ENCODE measurements at places on chromosomes 7 and 10.

DNA sequence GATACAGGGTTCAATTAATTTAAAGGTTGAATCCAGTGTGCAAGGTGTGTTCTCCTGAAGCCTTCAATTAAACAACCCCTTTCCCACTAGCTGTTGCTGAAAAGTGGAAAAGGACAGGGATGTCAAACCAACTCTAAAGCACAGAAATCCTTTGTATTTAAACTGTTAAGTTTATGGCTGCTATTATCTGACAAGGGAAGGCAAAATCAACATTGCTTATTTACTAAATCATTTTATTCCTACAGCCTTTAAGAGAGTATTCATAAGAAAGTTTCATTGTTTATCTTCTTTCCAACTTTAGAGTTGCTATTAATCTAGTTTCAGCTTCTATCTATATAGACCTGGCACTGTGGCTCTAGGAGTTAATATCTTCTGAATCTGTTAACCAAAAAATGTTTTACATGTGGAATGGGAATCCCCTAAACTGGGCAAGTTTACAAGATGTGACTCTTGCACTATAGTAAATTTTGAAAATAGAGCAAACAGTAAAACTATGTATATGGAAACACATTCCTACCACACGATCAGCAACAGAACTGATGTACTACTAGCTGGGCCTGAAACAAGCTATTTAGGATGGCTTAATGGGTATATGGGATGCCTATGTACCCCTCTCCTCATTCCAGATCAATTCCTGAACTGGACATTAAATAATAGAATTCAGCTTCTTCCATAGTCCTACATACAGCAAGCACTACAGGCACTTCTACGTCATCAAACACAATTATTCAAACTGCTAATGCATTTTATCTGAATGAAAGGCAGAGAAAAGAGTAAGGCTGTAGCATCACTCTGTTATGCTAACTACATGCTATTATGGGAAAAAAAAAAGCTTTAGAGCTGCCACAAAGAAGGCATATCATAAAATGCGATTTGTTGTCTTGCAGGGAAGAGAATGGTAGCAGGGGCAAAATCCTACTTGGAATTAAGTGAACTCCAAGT, 52.8 kb downstream of the CDK6 start:
- no peak for DNase-seq

- no peak for DNase-seq
Measured at GRCh38 chr7:93053209-93053948, 64.4 kb downstream of the SAMD9 start.

DNA sequence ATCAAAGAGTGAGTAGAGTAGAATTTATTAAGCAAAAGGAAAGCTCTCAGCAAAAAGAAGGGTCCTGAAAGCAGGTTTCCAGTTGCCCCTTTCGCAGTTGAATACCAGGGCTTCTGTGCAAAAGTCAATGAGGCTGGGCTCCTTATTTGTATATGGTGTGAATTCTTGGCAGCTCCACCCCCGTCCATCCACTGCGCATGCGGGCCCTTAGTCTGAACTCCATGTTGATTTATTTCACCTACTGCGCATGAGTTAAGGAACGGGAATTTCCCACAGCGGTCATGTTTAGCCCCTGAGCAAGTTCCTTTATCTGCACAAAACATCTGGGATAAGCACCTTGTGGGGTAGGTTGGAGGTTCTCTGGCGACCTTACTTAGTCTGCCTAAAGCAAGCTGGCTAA, 325.6 kb downstream of the ZWINT start:
- DNase-seq = no peak

GRCh38 chr10:14282276-14282675, 48.4 kb downstream of the FRMD4A start:
- no peak for DNase-seq

DNA sequence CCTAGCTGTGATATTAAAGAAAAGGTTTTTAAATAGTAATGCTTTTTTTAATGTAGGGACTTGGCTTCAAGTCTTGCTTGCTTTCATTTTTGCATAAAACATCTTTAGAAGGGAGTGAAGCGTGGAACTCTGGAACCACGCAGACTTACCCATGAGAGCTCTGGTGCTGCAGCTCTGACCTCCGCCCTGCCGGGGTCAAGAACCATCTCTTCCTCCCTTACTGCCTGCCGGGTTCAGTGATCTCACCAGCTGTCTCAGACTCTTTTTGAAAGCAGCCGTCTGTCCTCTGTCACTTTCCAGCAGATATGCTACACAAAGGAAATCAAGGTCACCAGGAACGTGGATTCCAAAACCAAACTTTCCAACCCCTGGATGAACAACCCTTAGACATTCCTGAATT, 353.8 kb downstream of the GPR37 start:
- no peak for DNase-seq

GRCh38 chr10:84257343-84258020, 12.6 kb downstream of the RGR start:
- no peak for DNase-seq

DNA sequence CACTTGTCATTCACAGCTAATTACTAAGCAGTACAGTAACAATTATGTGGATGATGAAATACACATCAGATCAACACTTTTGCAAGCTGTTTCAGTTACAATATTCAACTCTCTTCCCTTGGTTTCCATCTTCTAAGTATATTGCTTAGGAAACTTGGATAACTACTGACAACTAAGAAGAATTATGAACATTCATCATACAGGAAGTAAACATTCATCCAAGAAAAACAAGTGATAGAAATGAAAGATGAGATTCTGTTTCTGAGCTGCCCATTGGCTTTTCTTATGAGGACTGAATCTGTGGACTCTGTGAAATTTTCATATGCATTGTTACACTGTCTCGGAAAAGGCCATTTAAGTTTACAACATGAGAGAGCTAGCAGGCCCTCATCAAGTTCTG, 240.2 kb downstream of the PRKG1 start:
- DNase-seq = no peak

DNA sequence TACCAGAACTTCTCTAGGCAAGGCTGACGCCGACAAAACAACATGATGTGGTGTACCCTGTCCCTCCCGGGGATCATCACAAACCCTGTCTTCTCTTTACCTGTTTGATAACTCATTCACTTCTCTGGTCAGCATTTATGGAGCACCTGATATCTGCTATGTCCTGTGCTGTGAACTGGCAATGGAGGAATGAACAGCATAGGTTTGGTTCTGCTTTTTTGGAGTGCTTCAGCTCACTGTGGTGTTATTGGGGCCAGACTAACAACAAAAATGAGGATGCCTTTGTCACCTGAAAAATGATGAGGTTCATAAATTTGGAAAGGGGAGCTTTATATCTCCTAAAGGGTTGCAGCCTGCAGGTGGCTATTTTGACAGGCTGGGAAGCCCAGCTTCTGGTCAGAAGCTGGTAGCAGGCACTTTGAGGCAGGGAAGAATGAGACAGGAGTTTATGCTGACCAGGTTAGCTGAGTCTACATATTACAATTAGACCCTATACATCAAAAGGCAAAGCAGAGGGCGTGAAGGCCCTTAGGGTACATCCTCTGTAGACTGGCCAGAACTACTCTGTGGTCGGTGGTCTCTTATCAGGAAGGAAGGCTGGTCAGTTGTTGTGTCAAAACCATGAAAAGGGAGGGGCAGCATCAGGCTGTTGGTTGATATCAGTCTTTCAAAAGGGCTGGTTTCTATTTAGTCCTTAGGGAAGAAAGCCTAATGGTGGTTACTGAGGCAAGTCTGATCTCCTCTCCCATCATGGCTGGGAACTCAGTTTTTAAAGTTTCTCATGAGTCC, 42.3 kb downstream of the SH2D4B start:
- DNase-seq = no peak

DNA sequence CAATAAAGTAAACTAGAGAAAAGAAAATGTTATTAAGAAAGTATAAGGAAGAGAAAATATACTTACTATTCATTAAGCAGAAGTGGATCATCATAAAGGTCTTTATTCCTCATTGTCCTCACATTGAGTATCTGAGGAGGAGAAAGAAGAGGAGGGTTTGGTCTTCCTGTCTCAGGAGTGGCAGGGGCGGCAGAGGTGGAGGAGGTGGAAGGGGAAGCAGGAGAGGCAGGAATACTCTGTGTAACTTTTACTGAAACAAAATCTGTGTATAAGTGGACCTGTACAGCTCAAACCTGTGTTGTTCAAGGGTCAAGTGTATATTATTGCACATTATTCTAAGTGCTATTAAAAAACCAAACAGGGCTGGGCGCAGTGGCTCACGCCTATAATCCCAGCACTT, 34.2 kb upstream of the EPC1 start:
- DNase-seq = no peak

- DNase-seq = no peak
Measured at GRCh38 chr7:70704831-70705346, 427.1 kb upstream of the GALNT17 start.

- no peak for DNase-seq
Measured at GRCh38 chr10:109861081-109861480, 62.2 kb downstream of the XPNPEP1 start.

- DNase-seq = no peak
Measured at GRCh38 chr10:101267290-101267680, 38.0 kb upstream of the LBX1 start.

GRCh38 chr10:113565364-113565763, 12.5 kb downstream of the HABP2 start:
- DNase-seq = no peak

GRCh38 chr7:55179931-55180682, 161.3 kb downstream of the EGFR start:
- no peak for DNase-seq

- no peak for DNase-seq
Measured at GRCh38 chr7:97016381-97017191, 8.0 kb downstream of the DLX5 start.

DNA sequence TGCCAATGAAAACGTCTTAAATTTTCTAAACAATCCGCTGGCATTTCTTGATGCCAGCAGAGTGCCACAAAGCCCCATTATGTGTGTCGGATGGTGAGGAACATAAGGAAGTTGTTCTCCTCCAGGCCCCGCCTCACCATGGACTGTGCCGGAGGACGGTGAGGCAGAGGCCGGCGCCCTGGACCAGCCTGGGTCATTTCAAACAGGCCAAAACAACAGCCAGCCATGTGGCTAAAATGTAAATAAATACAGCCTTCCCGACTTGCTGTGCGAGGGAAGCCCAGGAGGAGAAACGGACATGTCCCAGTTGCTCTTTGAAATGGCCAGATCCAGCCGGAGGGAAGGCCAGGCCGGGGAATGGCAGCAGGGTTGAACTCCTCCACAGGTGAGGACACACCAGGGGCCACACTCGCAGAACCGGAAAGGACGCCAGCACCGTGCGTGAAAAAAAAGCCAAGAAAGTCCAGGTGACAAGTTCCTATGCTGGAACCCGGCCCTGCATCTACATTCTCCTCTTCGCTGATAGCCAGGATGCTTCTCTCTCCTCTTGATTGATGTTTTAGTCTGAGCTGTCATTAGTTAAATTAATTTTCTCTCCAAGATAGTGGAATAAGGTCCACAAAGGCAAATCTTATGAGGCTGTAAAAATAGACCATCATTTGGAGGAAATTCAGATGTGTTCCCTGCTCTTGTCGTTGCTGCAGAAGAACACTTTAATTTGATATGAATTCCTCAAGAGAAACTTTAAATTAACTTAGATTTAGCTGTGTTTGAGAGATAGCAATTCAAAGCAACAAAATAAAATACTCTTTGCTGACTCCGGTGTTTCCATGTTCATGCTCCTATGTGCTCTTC, 64.6 kb downstream of the EBF3 start:
- DNase-seq = no peak

GRCh38 chr7:45189151-45189970, 31.8 kb downstream of the RAMP3 start:
- no peak for DNase-seq

DNA sequence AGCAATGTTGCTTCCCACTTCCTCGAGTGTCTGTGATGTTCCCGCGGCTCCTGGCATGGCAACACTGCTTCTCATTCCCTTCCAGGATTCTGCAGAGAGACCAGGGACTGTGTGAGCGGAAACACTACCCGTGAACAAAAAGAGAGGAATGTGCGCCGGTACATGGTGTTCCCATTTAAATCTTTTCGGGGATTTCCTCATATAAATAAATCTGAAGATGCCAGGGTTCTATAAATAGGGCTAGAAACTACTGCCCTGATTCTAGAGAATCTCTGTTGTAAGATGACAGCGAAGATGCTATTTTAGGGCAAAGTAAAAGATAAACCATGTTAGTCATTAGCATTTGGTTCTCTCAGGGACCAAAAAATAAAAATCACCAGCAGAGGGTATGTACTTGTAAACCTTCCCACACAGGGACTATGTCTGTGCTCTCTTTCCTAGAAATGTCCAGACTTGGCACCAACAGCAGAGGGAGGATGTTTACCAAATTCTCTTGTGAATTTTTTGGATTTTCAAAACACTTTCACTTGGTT, 92.2 kb upstream of the DDC start:
- DNase-seq = no peak

DNA sequence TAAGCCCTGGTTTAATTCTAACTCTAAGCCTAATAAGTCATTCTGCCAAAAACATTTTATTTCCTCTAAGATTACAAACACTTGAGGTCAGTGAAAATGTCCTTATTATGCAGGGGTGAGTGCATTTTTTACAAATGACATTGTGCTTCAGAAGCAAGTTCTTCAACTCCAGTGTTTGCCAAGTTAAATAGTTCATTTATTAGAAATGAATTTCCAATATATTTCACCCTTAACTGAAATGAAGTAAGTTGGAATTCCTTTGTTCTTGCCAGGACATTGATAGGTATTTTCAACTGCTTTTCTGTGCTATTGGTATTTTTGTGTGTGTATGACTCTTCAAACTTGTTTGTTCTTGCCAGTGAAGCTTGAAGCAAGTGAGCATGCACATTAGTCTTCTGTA, 89.5 kb upstream of the CCDC6 start:
- DNase-seq = no peak

DNA sequence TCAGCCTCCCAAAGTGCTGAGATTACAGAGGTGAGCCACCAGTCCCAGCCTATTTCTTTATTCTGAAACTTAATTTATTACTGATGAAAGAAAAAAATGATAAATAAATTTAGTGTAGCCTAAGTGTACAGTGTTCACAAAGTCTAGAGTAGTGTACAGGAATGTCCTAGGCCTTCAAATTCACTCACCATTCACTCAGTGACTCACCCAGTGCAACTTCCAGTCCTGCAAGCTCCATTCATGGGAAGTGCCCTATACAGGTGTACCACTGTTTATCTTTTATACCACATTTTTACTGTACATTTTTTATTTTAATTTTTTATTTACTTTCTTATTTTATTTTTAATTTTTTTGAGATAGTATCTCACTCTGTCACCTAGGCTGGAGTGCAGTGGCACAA, 12.2 kb downstream of the MRLN start:
- DNase-seq = no peak

GRCh38 chr10:128721963-128722445, 595.8 kb upstream of the MKI67 start:
- DNase-seq = no peak

DNA sequence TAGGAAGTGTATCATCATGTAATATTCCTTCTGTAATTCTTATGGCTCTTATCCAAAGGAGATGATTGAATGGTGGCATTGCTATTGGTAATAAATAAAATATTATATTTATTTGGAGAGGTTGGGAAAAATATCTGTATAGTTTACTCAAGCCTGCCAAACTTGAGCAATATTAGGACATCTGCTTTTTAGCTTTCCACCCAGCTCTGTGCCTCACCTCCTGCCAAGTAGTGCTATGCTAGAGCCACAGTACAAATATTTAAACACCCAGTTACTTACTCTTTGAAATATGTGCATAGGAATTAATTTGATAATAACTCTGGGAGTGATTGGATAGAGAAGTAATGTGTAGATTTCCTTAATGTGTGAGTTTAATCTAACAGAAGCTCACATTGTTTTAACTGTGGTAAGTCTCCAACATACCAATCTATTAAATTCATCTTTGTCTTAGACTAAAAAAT, 129.2 kb downstream of the BBS9 start:
- DNase-seq = no peak

- DNase-seq = no peak
Measured at GRCh38 chr7:95867309-95867708, 95.0 kb downstream of the DYNC1I1 start.
